ENCODE measurements at places on chromosomes 13 and 19. TPM values are rescaled to one million over a fixed set of nuclear protein-coding genes. Genes with fewer than 3 reads are reported as not detected.

GRCh38 chr13:30403456-30403855 is 18.8 kb upstream of the UBE2L5 start:
- H3K36me3 ChIP-seq, result no peaks in the 10 kb centered on the region
- H3K4me1 ChIP-seq, result 0 out of 2 replicates have a peak, but pooled peaks cover 2% of the 10 kb centered on the region
- H3K4me3 ChIP-seq, result no peak overlapping the region

DNA sequence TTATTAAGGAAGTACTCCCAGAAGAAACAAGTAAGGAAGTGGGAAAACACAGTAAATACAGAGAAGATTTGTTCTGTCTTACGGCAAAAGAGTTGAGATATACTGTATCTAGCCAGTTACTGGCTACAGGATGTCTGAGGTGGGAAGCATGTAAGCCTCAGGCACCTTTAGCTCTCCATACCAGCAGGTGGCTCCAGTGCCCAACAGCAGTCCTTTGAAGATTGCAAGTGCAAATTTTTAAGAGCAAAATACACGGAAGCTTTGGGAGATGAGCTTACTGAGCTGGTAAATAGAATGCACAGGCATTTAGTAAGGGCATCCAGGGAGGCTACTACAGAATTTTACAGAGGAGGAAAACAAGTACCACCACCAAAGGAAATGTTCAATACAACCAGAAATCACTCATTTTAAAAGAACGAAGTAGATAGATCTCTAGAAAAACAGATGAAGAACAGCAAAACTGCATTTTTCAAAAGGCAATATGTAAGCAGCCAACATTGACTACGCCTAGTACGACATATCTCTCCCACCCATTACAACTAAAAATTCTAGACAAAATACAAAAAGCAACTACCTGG is 57.9 kb upstream of the VSTM2B start:
- no peak overlapping the region for H3K27ac ChIP-seq
- peak; percentile 20 for DNase-seq
- H3K4me1 ChIP-seq, result no peaks in the 10 kb centered on the region
- no peak overlapping the region for H3K4me3 ChIP-seq

DNA sequence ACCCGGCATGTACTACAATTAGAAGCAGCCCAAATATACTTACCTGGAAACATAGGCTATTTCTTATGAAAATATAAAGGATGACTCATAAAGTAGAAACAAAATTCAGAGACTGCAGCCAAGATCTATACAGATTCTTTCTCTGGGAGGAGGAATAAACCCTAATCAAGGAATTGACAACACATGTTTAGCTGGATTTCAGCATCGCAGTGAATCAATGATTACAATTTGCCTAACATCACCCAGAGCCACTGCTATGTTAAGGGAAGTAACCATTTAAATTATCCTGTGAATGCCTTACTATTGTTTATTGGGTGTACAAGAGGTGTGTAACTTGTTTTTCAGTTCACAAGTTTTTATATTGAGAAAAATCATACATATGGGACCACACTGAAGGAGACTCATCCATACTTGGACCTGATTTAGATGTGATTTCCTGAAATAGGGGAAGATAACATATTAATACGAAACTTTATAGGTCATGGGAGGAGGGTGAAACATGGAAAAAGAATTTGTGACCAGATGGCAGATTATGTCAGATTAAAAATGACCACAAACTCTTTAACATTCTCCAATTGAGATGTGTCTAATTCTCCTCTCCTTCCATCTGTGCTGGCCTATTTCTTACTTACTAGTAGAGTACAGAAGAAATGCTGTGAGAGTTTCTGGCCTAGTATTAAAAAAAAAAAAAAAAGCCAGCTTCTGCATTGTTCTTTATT is 1168.4 kb downstream of the SLITRK1 start:
- no peak for DNase-seq
- H3K27ac ChIP-seq, result no peak overlapping the region
- H3K4me3 ChIP-seq, result no peak overlapping the region
- H3K27me3 ChIP-seq, result no peaks in the 10 kb centered on the region

DNA sequence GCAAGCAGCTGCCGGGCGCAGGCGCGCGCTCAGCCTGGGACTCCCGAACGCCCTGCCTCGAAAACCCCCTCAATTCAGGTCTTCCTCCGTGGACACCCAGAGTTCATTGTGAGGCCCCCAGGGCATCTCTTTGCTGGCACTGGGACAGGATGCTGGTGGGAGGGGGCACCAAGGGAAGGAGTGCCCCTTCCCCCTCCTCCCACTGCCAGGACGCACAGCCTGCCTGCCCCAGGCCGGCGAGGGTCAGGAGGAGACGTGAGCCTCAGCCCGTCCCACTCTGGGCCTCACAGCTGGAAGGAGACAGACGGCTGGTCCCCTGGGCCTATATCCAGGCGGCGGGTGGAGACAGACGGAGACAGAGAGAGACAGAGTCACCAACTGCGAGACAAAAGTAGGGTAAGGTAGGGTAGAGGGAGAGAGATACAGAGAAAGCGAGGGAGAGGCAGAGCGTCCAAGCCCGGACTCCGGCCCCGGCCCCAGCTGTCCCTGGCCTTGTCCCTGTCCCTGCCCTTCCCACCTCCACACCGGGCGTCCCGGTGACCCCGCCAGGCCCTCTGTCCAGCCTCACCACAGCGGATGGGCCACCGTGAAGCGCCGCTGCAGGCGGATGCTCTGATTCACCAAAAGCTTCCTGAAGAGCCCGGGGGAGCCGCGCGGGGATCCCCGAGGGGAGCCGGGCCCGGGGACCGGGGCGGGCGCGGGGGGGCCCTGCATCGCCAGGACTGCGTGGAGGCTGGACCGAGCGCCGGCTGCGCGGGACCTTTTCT is at the start of gene PDE4C:
Gene PDE4C (minus strand): TSS at position 737 of the 767 bp plus-strand sequence. CDS start 23 bp downstream, at position 714.
- no peak within 1 kb of the TSS for H3K27ac ChIP-seq
- DNase-seq, result no peak
- H3K27me3 ChIP-seq, result no peaks in the 10 kb centered on the region

- DNase-seq, result no peak
- no peaks in the 10 kb centered on the region for H3K4me1 ChIP-seq
- no peaks in the 10 kb centered on the region for H3K36me3 ChIP-seq
- no peaks in the 10 kb centered on the region for H3K27me3 ChIP-seq
- H3K4me3 ChIP-seq, result no peak overlapping the region
These were observed 1730.1 kb downstream of the EFNB2 start for GRCh38 chr13:104805346-104805745.

GRCh38 chr13:30985637-30986205 is 53.3 kb downstream of the TEX26 start:
- H3K4me1 ChIP-seq, result peaks cover 22% of the 10 kb centered on the region
- no peak for DNase-seq
- no peak overlapping the region for H3K4me3 ChIP-seq
- H3K36me3 ChIP-seq, result no peaks in the 10 kb centered on the region

DNA sequence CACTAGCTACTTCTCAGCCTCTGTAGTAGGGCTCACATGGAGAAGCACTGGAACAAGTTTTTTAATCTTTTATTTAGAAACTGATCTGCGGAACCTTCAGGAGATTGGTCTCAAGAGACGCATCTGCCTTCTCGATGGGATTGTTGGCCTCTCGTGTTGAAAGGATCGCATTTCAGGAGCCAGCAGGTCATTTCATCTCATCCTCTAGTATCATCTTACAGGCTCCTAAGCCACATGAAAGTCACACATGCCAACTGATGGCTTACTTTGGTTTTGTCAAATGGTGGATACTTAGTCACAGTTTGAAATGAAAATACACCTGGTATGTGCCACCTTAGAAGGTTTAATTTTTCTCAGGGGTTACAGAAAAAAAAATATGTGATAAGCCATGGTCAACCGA is 1703.6 kb downstream of the EFNB2 start:
- no peaks in the 10 kb centered on the region for H3K4me1 ChIP-seq
- no peak for DNase-seq
- no peaks in the 10 kb centered on the region for H3K36me3 ChIP-seq
- no peak overlapping the region for H3K4me3 ChIP-seq

GRCh38 chr13:48748681-48749080 is 95.0 kb downstream of the CYSLTR2 start:
- H3K4me3 ChIP-seq, result no peak overlapping the region
- no peaks in the 10 kb centered on the region for H3K36me3 ChIP-seq
- no peak overlapping the region for H3K27ac ChIP-seq

DNA sequence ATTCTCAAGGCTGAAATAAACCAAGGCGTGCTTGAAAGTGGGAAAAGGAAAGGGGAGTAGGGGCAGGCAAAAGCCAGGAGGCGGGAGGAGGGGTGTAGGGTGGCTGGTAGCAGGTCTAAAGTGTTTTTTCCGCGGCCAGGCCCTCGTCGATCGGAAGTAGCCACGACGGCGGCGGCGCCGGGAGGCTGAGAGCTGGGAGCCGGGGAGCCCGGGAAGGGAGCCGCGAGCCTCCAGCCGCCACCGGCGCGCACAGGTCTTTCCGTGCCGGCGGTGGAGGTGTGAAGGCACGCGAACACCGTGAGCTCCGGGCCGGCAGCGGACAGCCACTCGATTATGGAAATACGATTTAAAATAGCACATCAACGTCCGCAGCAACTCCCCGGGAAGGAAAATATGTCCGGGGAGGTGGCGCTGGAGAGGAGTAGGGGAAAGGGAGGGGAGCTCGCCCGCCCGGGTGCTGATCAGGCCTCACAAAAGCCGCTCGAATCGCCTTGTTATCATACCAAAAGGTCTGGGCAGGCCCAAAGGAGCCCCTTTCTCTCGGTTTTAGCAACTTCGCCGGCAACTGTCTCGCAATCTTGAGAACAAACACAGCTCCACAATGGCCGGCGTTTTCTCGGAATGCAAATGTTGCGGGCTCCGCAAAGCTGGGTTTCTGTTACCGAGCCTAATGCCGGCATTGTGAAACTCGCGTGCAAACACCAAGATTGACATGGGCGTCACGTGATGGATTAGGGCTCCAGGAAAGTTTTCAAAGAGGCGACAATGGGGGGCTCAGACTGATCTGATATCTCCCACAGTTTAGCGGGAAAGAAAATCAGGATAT is 2.9 kb upstream of the PCDH8 start:
- H3K27me3 ChIP-seq, result peaks cover 14% of the 10 kb centered on the region
- H3K4me3 ChIP-seq, result no peak overlapping the region
- H3K36me3 ChIP-seq, result no peaks in the 10 kb centered on the region
- no peak overlapping the region for H3K27ac ChIP-seq

DNA sequence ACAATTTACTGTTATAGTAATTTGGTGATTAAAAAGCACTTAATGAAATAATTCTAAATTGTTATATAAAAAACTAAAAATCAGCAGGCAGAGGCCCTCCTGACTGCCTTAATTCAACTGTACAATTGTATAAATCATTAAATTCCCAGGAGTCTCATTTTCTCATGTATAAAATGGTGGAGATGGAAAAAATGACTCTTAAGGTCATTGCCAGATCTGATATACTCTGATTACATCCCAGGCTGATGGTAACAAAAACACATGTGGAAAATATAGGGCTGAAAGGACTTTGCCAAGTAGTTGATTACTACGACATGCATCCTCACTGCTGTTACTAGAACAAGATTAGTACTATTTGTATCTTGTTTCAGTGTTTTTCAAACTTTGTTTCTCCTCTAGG is 1020.0 kb upstream of the SLC10A2 start:
- no peaks in the 10 kb centered on the region for H3K4me1 ChIP-seq
- no peak overlapping the region for H3K4me3 ChIP-seq

- H3K36me3 ChIP-seq, result no peaks in the 10 kb centered on the region
- no peaks in the 10 kb centered on the region for H3K4me1 ChIP-seq
- no peak overlapping the region for H3K4me3 ChIP-seq
These were observed 690 bp upstream of the B3GNT8 start for GRCh38 chr19:41427647-41428480.

- no peak overlapping the region for H3K27ac ChIP-seq
- no peak overlapping the region for H3K4me3 ChIP-seq
- no peaks in the 10 kb centered on the region for H3K4me1 ChIP-seq
- DNase-seq, result no peak
- H3K36me3 ChIP-seq, result no peaks in the 10 kb centered on the region
- H3K27me3 ChIP-seq, result no peaks in the 10 kb centered on the region
These were observed 1724.2 kb downstream of the PCDH9 start for GRCh38 chr13:65505941-65506340.

GRCh38 chr13:33441015-33441414 is 155.5 kb upstream of the STARD13 start:
- no peaks in the 10 kb centered on the region for H3K36me3 ChIP-seq
- H3K4me3 ChIP-seq, result no peak overlapping the region
- no peak overlapping the region for H3K27ac ChIP-seq
- no peaks in the 10 kb centered on the region for H3K27me3 ChIP-seq

The SMIM24 gene
- total RNA-seq, result not detected

The TBXA2R gene
- not detected for total RNA-seq

The DMKN gene
- 135 TPM for total RNA-seq
